Renal pelvis (tissue), 12 donors: ENCODE measurements at places on chromosomes 7 and 10. TPM values are rescaled to one million over a fixed set of nuclear protein-coding genes. Genes with fewer than 3 reads are reported as not detected.

Gene DYDC2
- 1.9 TPM for polyA plus RNA-seq

Gene SFRP5
- 0.09 TPM for polyA plus RNA-seq

Gene WNT8B
- polyA plus RNA-seq, result 0.98 TPM

Gene PTPRN2
- polyA plus RNA-seq, result 7.5 TPM

Gene ANKRD22
- polyA plus RNA-seq, result 0.28 TPM

Gene BICC1
- 110 TPM for polyA plus RNA-seq

Gene AKR1C3
- polyA plus RNA-seq, result 60.5 TPM

Gene TMEM139
- polyA plus RNA-seq, result 56.7 TPM

Gene WDFY4
- polyA plus RNA-seq, result 2.4 TPM

Gene KLF14
- polyA plus RNA-seq, result 0.74 TPM

Gene FAM237B
- 0.96 TPM for polyA plus RNA-seq

Gene OR2A5
- 0.25 TPM for polyA plus RNA-seq

Gene ACTL6B
- polyA plus RNA-seq, result not detected

Gene CHAT
- polyA plus RNA-seq, result 0.06 TPM

Gene GSTO2
- polyA plus RNA-seq, result 37.7 TPM

Gene ANXA8
- 0.10 TPM for polyA plus RNA-seq
